Nucleus accumbens (tissue), 56 donors: ENCODE measurements at places on chromosomes 3 and 15.

GRCh38 chr15:27046880-27047279 lies 75.9 kb downstream of the GABRG3 start:
- DNase-seq, result no peak

DNA sequence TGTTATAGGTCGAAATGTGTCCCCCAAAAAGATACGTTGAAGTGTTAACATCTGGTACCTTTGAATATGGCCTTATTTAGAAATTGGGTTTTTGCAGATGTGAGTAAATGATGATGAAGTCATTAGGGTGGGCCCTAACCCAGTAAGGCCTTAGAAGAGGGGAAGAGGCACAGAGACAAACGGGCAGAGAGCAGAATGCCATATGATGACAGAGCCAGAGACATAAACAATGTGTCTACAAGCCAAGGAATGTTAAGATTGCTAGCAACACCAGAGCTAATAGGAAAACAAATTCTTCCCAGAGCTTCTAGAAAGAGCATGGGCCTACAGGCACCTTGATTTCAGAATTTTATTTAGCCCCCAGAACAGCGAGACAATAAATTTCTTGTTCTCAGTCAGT lies 693.1 kb upstream of the NECTIN3 start:
- DNase-seq, result no peak

GRCh38 chr3:27357665-27358258 lies 11.4 kb downstream of the NEK10 start:
- DNase-seq, result no peak

- no peak for DNase-seq
Measured at GRCh38 chr3:141392897-141393734, 24.8 kb downstream of the ZBTB38 start.

GRCh38 chr3:105676621-105677300 lies 192.1 kb downstream of the CBLB start:
- no peak for DNase-seq

DNA sequence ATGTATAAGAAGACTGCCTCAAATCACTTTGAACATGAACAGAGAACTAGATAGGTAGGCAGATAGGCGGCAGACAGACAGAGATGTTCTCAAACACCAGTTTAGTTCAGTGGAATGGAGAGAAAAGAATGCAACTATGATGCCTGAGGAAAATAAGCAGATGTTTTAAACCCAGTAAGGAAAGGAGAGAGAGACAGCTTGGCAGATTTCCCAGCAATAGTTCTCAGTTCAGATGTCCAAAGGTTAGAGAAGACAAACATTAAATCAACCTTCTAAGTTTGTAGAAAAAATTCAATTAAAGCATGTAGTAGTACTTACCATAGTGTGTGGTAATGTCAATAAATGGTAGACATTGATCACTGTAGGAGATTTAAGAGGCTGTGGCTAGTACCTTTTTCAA lies 209.6 kb upstream of the PFN2 start:
- no peak for DNase-seq

- no peak for DNase-seq
Measured at GRCh38 chr3:125418306-125418705, 43.2 kb upstream of the ZNF148 start.

DNA sequence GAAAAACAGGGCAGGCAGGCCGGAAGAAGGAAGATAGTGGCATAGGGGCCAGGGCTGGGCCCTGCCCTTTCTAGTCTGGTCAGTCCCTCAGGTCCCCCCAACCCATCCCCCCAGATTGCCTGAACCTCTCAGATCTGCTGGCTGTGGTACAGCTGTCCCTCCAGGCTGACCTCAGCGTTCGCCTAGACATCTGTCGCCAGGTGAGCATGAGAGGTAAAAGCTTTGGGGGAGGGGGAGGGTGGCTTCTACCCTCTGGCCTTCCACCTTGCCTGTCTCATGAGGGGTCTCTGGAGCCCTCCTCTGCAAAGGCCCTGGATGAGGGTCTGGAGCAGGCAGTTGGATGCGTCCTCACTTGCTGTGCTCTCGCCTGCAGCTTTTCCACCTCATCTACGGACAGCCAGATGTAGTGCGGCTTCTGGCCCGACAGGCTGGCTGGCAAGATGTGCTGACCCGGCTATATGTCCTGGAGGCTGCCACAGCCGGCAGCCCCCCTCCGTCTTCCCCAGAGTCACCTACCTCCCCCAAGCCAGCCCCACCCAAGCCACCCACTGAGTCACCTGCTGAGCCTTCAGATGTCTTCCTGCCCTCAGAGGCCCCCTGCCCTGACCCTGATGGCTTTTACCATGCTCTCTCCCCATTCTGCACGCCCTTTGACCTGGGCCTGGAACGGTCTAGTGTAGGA lies 20.2 kb downstream of the NBEAL2 start:
- no peak for DNase-seq

- DNase-seq, result no peak
Measured at GRCh38 chr15:28994142-28994830, 108.5 kb downstream of the APBA2 start.
